ENCODE measurements at places on chromosomes 3 and 15.

DNA sequence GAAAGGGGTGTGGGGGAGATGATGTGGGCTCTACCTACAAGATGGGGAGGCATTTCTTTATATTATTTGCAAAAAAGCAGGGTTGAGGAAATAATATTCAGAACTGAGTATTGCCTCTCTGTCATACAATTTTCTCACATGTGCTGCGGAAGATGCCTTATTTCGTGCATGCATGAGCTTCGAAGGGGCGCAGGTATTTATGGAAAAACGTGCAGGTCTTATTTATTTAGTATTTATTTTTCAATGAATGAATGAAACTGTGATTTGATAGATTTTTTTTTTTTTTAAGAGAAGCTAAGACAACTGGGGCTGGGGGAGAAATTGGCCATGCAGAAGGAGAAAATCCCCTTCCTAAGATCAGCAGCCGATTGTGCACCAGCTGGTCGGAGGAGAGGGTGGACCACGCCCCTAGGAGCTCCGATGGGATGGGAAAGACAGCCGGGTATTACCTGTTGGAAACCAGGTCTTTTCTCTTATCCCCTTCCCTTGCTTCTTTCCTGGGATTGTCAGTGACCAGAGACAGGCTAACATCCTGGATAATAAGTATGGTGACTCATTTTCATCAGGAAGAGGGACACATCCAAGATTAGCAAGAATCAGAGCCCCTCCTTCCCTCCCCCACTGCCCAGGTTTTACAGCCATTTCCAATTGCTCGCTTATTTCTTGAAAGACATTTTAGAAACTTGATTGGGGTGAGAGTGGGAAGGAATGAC lies 875 bp downstream of the GAP43 start:
- no peak for DNase-seq

- no peak for DNase-seq
Measured at GRCh38 chr3:82194870-82195269, 433.4 kb upstream of the GBE1 start.

DNA sequence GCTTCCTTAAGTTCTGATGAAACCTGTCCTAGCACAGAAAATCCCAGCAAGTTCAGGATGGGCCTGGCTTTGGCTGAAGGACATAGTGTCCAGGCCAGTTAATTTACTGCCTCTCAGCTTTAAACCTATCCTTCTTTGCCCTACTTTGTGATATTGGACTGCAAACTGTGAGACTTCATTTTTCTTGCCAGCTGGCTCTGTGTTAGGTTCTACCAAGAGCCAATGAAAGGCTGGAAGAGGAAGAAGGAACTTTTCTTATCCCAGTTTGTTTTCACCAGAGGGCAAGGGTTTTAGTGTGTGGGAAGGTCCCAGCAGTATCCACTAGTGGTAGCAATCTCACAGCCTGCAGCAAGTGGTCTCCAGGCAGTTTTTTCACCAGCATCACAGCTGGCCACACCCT lies 18.2 kb downstream of the DCUN1D1 start:
- no peak for DNase-seq

GRCh38 chr3:51100536-51100851 lies 284.6 kb upstream of the MANF start:
- no peak for DNase-seq

- no peak for DNase-seq
Measured at GRCh38 chr3:14479591-14479990, 60.6 kb downstream of the GRIP2 start.

DNA sequence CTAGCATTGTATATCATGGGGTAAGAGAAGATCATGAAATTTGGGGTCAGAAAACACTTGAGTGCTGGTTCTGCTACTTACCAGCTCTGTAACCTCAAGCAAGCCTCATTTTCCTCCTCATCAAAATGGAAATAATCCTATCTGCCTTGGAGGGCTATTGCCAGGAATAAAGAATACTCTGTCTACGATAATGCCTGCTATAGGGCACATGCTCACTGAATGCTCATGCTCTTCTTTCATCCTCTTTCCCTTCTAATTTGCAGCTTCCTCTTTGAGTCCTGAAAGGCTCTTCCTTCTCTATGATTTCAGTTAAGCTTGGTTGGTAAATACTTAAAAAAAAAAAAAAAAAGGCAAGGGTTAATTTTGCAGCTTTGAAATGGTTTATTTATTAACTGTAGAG lies 12.8 kb downstream of the RTP1 start:
- no peak for DNase-seq

- DNase-seq: no peak
Measured at GRCh38 chr3:139675327-139675726, 2.4 kb downstream of the NMNAT3 start.

GRCh38 chr3:70729845-70730244 lies 417.4 kb upstream of the MDFIC2 start:
- DNase-seq: no peak

DNA sequence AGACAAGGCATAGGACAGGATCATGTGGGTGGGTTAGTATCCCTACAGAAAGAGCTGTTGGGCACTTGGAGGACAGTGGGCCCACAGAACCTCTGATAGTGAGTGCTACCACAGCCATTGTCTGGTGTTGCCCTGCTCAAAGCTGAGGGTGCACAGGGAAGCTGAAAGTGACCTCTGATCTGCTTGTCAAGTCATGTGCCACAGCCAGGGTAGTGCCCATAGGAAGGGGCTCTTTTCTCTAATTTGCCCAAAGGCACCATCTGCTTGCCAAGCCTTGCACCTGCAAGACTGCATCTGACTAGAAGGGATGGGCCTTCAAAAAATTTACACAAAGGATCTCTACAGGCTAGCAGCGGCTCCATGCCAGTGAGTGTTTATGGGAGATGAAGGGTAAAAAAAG lies 87.4 kb upstream of the GSK3B start:
- no peak for DNase-seq

GRCh38 chr3:99537416-99537815 lies 101.0 kb upstream of the COL8A1 start:
- DNase-seq: no peak

GRCh38 chr3:30286811-30287210 lies 319.6 kb upstream of the TGFBR2 start:
- no peak for DNase-seq

DNA sequence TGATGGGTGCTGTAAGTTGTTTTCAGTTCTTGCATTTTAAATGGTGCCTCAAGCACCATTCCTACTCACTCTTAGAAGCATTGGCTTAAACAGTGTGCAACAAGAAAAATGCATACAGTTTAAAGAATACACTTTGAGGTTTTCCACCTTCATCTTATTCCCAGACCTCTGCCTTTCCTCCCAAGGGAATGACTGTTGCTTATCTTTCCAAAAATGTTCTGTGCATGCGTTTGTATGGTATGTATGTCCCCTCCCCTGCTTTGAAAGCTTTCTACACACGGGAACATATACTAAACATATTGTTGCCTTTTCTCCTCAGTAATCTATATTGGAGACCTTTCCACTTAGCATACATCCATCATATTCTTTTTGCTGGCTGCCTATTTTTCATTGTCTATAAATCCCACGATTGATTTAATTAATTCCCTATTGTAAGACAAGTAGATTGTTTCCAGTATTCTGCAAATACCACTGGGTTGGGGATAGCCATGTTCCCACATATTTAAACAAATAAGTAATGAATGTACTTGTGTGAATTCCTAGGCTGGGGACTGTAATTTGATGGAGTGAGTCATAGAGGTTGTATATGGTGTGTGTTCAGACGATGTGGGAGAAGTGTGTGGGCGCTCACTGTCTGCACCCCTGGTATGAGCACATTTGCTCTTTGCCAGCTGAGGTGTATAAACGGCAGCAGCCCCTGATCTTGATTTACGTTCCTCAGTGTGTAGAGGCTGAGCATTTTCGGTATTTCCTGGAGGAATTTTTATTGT lies 5.8 kb downstream of the TRAK1 start:
- DNase-seq: no peak

GRCh38 chr3:50502584-50503423 lies 630 bp downstream of the CACNA2D2 start:
- no peak for DNase-seq

GRCh38 chr3:167913219-167913835 lies 177.8 kb downstream of the SERPINI1 start:
- peak; percentile 11 for DNase-seq

- no peak for DNase-seq
Measured at GRCh38 chr15:53875139-53875538, 103.1 kb upstream of the UNC13C start.

DNA sequence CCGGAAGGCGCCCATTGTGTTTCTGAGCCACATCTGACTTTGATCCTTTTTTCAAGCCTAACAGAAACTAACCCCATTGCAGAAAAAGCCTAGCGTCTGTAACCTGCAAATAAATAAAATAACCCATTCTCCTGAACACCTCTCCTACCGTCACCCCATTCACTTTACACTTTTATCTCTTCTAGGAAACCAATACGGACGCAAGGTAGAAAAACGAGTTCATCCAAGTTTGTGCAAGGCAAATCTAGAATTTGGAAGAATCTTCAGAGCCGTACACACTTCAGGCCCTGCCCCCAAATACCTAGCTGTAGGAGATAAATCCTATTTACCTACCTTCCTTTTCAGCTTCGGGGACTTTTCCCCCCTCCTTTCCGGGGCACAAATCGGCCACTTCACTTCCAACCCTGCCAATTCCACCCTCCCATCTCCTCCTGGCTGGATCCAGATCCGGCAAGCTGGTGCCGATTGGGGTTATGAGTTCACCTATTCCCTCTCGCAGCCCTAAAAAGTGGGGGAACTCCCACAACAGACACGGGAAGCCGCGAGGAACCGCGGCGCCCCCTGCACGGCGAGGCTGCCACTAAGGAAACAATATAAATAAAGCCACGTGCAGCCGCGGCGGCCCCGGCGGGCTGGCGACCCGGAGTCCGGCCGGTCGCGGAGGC lies 987 bp downstream of the PRTG start:
- DNase-seq: peak; percentile 65

DNA sequence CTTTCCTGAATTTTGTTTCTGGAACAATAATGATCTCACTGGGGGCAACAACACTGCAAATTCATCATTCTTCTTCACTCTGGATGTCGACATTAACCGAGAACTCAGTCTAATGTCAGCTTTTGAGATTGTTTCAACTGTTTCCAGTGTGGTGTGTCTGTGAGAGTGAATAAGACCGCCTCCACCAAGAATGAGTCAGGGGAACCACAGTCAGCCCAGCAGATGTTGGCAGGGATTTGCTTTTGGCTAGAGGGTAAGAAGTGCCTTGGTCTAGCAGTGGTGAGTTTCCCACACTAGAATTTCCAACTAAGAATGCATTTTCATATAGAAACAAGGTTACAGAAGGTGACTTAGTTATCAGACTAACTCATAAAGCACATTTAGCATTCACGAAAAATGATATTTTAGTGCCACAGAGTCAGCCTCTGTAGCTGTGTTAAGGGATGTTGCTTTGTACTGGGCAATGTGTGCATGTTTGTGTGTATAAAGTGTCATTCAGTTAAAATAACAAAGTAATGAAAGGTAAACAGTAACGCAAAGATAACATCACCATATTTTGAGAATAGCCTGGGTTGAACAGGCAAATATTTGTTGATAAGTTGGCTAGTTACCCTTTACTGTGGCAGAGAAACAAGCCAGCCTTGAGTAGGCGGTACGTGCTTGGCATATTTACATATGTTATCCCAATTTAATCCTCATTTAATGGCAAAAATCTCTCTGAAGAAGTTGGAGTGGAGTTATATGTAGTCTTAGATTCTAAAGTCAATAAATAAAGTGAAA lies 33.8 kb downstream of the DRD3 start:
- DNase-seq: no peak

DNA sequence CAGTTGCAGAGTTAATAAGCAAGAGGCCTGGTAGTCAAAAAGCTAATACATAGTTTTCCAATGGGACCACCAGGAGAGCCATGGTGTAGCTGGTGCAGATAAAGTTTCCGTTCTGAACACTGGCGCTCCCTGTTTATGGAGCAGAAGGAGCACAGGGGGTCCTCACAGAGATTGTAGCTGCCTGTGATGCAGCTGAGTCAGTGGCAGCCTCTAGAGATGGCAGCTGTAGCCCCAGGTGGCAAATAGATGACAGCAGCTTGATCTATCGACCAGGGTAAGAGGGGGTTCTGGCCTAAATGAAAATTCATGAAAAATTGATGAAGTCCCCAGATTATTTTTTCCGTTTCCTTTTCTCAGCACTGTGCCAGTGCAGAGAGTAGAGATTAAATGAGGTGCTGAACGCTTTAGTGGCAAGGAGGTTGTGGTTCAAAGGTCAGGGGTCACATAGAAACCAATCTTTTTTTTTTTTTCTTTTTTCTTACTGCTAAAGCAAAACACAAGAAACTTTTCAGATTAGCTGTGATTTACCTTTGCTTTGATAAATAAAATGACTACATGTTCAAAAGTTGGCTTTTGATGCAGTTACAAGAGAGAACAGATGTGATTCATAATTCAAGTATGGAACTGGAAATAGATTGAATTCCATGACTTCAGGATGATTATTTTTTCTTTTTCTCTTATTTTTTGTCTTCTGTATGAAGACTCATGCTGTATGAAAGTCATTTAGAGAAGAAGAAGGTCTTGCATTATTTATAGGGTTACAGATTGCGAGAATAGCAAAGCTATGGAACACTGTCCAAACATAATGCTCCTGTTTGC lies 63.3 kb downstream of the ROBO2 start:
- DNase-seq: no peak

DNA sequence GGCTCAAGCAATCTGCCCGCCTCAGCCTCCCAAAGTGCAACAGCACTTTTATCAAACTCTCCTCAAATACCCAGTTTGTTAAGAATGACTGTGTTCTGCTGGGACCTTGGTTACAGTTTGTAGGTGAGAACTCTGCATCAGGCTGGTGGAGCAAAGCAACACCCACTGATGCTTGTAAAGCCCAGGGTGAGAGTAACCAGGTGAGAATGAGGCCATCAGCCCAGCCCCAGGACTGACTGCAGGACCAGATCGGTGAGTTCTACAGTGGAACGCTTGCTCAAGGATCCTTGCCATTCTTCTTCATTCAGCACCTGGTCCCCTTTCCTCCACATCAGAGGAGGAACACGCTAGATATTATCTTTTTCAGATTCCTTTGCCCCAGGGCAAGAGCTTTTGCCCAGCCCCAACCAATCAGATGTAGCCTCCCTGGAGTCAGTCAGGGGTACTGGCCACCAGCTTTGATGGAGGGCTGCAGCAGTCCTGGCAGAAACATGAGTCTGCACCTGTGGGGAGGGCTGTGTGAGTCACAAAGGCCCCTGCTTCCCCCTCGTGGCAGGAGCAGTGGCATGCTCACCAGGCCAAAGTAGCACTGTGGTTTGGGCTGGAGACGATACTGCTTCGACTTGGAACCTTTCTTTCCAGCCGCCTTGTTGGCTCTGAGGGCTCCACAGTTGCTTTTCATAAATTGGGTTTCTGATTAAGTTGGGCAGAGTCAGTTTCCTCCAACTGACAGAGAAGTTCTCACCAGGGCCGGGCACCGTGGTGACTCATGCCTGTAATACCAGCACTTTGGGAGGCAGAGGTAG lies 3.5 kb upstream of the SHISA5 start:
- DNase-seq: peak; percentile 77

- DNase-seq: no peak
Measured at GRCh38 chr3:194946091-194946490, 260.4 kb downstream of the FAM43A start.

DNA sequence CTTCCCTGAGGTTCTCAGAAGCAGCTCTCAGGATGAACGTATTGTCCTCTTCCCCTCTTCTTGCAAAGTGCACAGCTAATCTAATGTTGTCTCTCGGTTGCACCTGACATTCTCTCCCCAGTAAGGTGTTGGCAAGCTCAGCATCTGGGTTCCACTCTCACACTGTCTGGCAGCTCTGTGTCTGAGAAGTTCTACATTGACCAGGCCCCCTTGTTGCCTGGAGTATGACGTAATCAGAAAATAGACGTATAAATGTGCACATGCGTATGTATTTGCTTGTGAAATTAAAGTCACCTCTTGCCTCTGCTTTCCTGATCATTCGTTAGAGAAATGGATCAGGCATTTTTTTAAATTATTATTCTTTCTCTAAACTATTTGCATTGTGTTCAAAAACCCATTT lies 67.7 kb downstream of the USF3 start:
- DNase-seq: no peak
